NCI-H82 (cell line): ENCODE measurements at places on chromosomes 2 and 18.

GRCh38 chr2:66548422-66548821 lies 113.5 kb downstream of the MEIS1 start:
- DNase-seq: no peak

GRCh38 chr2:177314194-177314593 lies 49.7 kb upstream of the NFE2L2 start:
- DNase-seq: no peak

- no peak for DNase-seq
Measured at GRCh38 chr2:230874456-230874855, 9.7 kb downstream of the ITM2C start.

DNA sequence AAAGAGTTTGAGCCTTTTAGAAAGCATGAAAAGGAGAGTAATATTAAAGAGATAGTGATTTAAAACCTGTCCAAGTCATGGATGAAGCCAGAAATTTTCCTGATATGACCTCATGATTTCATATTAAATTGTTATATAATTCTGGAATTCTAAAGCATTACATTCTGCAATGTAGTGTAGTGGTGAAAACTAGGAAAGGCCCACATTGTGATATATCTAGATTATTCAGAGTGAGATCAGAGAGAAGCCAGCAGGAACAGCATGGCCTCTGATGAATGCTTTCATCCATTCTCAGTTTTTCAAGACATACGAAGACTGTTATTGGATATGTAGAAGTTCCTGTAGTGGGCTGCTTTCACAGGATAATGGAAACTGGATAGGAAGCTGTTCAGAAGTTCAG lies 98.8 kb downstream of the LCLAT1 start:
- no peak for DNase-seq

GRCh38 chr2:126494593-126494992 lies 161.4 kb upstream of the GYPC start:
- DNase-seq: no peak

GRCh38 chr2:109702250-109702985 lies 88.3 kb downstream of the SOWAHC start:
- DNase-seq: no peak

GRCh38 chr18:65768120-65768778 lies 17.4 kb downstream of the CDH7 start:
- DNase-seq: no peak

DNA sequence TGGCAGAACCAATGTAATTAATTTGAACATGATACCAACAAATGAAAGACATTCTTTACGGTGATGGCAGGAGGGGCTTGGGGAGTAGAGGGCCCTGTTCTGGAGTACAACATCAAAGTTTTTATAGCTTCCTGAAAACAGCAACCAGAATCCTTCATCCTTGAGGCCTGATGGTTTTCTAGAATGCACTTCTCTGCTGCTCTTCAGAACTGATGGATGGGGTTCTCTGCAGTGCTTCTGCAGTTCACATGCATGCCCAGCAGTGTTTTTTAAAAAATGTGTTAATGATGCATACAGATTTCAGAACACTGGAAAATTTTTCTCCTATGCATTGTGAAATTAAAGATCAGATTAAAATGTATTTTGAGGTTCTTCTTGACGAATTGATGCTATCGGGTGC lies 2.5 kb downstream of the LTBP1 start:
- no peak for DNase-seq

GRCh38 chr18:75162467-75162866 lies 46.5 kb downstream of the PTGR3 start:
- no peak for DNase-seq

- no peak for DNase-seq
Measured at GRCh38 chr2:96924775-96925747, 55.2 kb upstream of the SEMA4C start.

DNA sequence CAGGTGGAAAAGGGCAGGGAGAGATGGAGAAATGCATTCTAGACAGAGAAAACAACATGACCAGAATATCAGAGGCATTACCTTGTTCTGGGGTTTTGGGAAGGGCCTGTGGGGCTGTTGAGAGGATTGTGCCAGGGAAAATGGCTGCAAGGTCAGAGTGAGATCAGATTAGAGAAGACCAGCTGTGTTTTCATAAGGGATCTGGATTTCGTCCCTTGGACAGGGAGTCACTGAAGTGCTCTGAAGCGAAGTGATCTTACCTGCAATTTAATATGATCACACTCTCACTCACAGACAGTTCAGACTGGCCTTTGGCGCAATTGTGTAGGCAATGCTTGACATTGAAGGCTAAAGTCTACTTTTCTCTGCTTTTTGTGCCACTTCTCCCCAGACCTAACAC lies 20.3 kb upstream of the REG3G start:
- peak; percentile 63 for DNase-seq

- DNase-seq: peak; percentile 74
Measured at GRCh38 chr2:230902180-230902899, 22.7 kb downstream of the GPR55 start.

- DNase-seq: no peak
Measured at GRCh38 chr18:23284629-23285028, 149.3 kb downstream of the CABLES1 start.

- DNase-seq: no peak
Measured at GRCh38 chr2:20577495-20578235, 73.2 kb downstream of the HS1BP3 start.

- DNase-seq: no peak
Measured at GRCh38 chr2:99495115-99495860, 5.5 kb upstream of the REV1 start.

GRCh38 chr18:63138436-63139340 lies 180.9 kb downstream of the BCL2 start:
- no peak for DNase-seq

GRCh38 chr18:58966005-58966677 lies 101.5 kb downstream of the ZNF532 start:
- DNase-seq: peak; percentile 93

GRCh38 chr2:238009563-238009962 lies 42.7 kb downstream of the UBE2F start:
- DNase-seq: no peak

- DNase-seq: peak; percentile 61
Measured at GRCh38 chr2:196322973-196323810, 151.8 kb upstream of the STK17B start.

DNA sequence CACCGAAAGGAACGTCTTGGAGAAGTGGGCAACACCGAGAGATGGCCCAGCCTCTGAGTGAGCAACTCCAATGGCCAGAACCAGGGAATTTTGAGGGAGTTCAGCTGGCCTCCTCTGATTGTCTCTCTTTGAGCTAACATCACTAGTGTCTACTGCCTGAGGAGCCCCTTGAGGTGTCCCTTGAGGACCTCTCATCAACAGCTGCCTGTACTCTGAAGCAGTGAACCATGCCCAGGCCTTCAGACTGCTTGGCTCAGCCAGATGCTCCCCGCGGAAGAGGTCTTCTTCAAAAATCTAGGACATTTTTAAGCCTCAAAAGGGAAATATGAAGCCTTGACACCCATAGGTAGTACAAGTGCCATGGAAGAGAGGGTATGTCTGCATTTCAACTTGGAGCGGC lies 430.4 kb downstream of the TXNL1 start:
- DNase-seq: no peak

GRCh38 chr2:64487256-64488049 lies 33.5 kb downstream of the LGALSL start:
- DNase-seq: no peak

GRCh38 chr18:58491773-58492752 lies 136.8 kb downstream of the ALPK2 start:
- no peak for DNase-seq

- no peak for DNase-seq
Measured at GRCh38 chr2:10554961-10555809, 107.1 kb upstream of the ODC1 start.

GRCh38 chr2:231238689-231239088 lies 40.3 kb downstream of the ARMC9 start:
- no peak for DNase-seq

DNA sequence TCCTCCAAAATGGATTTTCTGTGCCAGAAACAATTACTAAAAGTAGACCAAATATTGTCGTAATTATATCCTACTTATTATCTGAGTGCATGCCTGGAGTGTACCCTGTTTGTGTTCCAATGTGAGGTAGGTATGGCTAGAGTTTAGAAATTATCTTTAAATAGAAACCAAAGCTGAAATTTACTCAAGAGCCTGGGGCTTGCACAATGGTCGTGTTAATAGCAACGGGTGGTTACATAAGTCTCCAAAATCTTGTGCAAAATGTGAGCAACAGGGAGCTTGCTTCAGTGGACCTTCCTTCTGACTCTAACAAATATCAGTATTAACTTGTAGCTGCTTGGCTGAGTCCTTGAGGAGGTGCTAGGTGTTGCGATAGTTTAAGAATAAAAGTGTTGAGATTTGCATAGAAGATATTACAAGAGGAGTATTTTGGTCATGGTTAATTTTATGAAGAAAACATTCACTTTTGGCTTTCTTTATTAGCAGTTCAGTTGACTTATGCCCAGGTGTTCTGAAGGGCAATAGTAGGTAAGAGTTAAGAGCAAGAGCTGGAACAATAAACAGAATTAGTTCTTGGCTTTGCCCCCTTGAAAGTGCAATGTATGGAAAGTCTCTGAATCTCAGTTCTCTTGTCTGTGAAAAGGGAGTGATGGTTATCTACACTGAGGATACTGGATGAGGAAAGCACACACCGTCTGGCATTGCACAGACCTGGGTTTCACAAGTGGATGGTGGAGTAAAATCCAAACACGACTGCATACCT lies 4.6 kb downstream of the CXCR4 start:
- DNase-seq: no peak

DNA sequence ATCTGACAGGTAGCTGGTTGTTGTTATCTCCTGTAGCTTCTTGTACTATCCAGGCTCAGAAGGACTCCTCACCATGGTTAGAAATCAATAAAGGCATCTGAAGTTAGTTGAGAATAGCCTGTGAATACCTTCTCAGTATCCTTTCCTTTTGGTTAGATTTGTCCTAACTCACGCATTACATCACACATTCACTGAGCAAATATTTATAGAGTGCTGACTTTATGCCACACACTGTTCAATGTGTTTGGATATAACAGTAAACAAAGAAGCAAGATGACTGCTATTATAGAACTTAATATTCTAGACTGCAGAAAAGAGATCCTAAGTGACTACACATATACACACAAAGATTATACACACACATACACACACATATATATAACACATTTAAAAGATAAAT lies 889.9 kb upstream of the CHAC2 start:
- DNase-seq: no peak

DNA sequence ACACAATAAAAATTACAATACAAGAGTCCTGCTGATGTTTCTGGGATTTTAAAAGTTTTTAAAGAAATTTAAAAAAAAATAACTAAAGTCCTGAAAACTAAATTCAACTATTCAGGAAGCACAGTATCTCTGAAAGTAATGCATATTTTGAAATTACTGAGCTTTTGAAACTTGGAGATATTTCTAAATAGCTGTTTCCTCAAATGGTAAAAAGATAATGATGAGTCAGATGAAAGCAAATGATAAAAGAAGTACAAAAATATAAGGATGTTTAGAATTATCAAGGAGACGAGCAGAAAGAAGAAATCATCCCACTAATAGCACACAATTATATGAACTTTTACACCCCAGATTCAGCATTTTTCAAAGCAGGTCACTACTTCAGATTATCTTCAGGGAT lies 90.2 kb upstream of the SLC25A52 start:
- DNase-seq: no peak

GRCh38 chr2:129248198-129248597 lies 731.3 kb upstream of the RAB6C start:
- DNase-seq: peak; percentile 9

GRCh38 chr2:55160422-55160821 lies 71.7 kb downstream of the CLHC1 start:
- DNase-seq: peak; percentile 43

DNA sequence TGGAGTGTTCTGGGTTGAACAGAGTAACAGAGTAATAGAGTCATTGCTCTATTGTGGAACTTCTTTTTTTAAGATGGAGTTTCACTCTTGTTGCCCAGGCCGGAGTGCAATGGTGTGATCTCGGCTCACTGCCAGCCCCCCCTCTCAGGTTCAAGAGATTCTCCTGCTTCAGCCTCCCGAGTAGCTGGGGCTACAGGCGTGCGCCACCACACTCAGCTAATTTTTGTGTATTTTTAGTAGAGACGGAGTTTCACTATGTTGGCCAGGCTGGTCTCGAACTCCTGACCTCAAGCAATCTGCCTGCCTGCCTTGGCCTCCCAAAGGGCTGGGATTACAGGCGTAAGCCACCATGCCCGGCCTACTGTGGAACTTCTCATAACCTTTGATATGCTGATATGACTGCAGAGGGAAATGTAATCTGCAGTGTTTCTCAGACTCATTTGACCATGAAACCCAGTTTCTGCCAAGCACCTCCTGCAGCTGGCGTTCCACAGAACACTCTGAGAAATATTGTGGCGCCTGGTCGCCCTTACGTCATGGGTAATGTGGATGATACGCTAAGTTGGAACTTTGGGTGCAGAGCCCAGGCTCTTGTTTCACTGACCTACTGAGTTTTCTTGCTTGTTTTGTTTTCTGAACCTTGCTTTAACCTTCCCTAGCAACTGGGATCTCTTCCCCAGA lies 213.8 kb downstream of the BCL2 start:
- no peak for DNase-seq

DNA sequence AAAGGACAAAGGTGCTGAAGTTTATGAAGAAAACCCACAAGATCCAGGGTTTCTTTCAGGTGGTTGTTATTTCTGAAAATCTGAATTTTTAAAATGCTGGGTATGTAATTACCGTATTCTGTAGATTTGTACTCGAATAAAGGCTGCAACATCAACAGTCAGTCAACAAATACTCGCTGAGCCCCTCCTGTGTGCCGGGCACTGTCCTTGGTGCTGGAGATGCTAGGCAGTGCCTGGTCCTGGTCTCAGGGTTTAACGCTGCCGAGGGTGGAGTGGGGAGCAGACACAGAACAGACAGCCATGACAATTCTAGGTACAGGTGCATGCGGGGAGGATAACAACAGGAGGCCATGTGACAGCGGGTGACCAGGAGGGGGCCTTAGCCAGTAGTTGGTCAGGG lies 27.2 kb upstream of the PDIA6 start:
- no peak for DNase-seq

GRCh38 chr2:131004446-131005209 lies 88.6 kb downstream of the FAM168B start:
- DNase-seq: no peak

DNA sequence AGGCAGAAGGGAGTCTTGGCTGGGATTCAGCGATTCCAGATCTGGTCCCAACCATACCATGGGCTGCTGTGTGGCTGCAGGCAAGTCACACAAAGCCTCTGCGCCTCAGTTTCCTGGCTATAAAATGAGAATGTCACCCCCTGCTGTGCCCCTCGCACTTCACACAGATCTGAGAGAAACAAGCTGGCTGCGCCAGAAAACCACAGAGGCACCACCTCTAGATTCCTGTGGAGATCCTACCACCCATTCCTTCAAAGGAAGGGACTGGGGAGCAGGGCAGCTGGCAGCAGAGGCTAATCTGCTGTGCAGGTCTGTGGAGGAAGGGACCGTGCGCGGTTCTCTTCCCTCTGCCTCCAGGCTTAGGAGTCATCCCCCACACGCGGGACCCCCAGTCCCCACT lies 19.8 kb downstream of the NEURL3 start:
- no peak for DNase-seq

GRCh38 chr2:201909348-201909747 lies 103.0 kb downstream of the CDK15 start:
- DNase-seq: no peak

GRCh38 chr2:215680605-215681598 lies 245.0 kb upstream of the FN1 start:
- DNase-seq: no peak
